Colonic mucosa (tissue), 4 donors: ENCODE measurements at places on chromosomes 4 and X. TPM values are rescaled to one million over a fixed set of nuclear protein-coding genes. Genes with fewer than 3 reads are reported as not detected.

NIPAL1 gene
- 47.9 TPM for total RNA-seq

HERC3 gene
- 51.4 TPM for total RNA-seq

RP2 gene
- 11.7 TPM for total RNA-seq

CSAG3 gene
- total RNA-seq, result not detected

DIPK2B gene
- total RNA-seq, result 2.5 TPM
